ENCODE measurements at places on chromosomes 16 and 17. TPM values are rescaled to one million over a fixed set of nuclear protein-coding genes. Genes with fewer than 3 reads are reported as not detected.

- no peak for DNase-seq
- H3K4me1 ChIP-seq = peaks cover 5% of the 10 kb centered on the region
- no peak overlapping the region for H3K4me3 ChIP-seq
- H3K27ac ChIP-seq = no peak overlapping the region
- H3K27me3 ChIP-seq = no peaks in the 10 kb centered on the region
- H3K36me3 ChIP-seq = peaks cover 25% of the 10 kb centered on the region
Observed at GRCh38 chr16:2443555-2443954, 14.3 kb downstream of the CCNF start.

GRCh38 chr17:16513873-16514272 lies 21.9 kb upstream of the LRRC75A start:
- no peaks in the 10 kb centered on the region for H3K36me3 ChIP-seq
- DNase-seq = no peak
- H3K4me1 ChIP-seq = peaks cover 3% of the 10 kb centered on the region

Gene CA7
- not detected for total RNA-seq

Gene FOXJ1
- 0.63 TPM for total RNA-seq

Gene GSDMA
- not detected for total RNA-seq

DNA sequence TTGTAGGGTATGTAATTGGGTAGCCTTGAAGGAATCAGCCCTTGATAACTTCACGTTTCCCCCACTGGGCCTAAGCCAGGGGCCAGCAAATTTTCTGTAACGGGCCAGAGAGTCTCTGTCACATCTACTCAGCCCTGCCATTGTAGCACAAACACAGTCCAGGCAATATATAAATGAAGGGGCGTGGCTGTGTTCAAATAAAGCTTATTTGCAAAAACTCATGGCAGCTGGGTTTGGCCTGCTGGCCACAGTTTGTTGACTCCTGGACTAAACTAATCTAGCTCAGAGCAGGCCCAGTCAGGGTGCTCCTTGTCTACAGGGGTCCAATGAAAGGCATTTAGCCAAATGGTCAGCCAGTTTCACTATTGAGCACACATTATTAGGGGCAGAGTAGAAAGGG lies 141.6 kb downstream of the CCDC182 start:
- peak overlapping the region; percentile 47 for H3K27ac ChIP-seq
- no peak overlapping the region for H3K4me3 ChIP-seq
- peaks cover 92% of the 10 kb centered on the region for H3K4me1 ChIP-seq
- H3K27me3 ChIP-seq = no peaks in the 10 kb centered on the region

GRCh38 chr17:14245002-14245401 lies 8.3 kb upstream of the CDRT15 start:
- no peak overlapping the region for H3K4me3 ChIP-seq
- H3K27ac ChIP-seq = no peak overlapping the region
- no peaks in the 10 kb centered on the region for H3K36me3 ChIP-seq
- no peaks in the 10 kb centered on the region for H3K4me1 ChIP-seq
- H3K27me3 ChIP-seq = no peaks in the 10 kb centered on the region

- H3K4me3 ChIP-seq = no peak overlapping the region
- H3K27ac ChIP-seq = no peak overlapping the region
- H3K27me3 ChIP-seq = no peaks in the 10 kb centered on the region
- H3K36me3 ChIP-seq = no peaks in the 10 kb centered on the region
Observed at GRCh38 chr17:63505341-63505740, 17.8 kb upstream of the KCNH6 start.

- H3K27ac ChIP-seq = no peak overlapping the region
- H3K36me3 ChIP-seq = no peaks in the 10 kb centered on the region
- no peak for DNase-seq
- H3K4me1 ChIP-seq = no peaks in the 10 kb centered on the region
- H3K4me3 ChIP-seq = no peak overlapping the region
Observed at GRCh38 chr16:75048530-75048929, 49.7 kb downstream of the ZNRF1 start.

GRCh38 chr17:43021741-43022512 lies at the start of gene VAT1:
TSS of gene VAT1 (minus strand) at chr17:43022385. CDS start at chr17:43022322, 63 bp downstream.
- DNase-seq = peak; percentile 40
- H3K27ac ChIP-seq = no peak within 1 kb of the TSS
- no peaks in the 10 kb centered on the region for H3K36me3 ChIP-seq
- peak within 1 kb of the TSS; percentile 78 for H3K4me3 ChIP-seq
- H3K27me3 ChIP-seq = no peaks in the 10 kb centered on the region

DNA sequence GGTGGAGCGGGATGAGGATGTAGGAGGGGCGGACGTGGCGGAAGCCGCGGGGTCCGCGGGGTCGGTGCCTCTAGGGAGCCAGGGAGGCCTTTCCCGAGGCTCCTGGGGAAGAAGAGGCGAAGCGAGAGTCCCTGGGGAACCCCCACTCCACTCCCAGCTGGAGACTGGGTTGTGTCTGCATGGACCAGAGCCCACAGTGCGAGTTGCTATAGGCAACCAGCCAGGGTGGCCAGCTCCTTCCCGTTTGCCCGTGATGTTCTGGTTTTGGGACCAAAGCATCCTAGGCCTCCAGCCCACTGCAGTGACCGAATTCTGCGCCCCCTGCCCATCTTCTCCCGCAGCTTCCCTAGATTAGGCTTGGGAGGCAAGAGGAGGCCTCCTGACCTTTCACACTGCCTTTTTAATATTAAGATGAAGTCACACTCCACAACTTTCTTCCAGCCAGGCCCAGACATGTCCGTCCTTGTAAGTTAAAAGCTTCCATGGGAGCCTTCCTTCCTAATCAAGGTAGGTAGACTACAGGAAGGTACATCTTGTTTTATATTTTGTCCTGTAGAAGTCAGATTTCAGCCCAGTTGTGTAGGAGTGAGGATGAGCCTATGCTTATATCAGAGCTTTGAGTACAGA lies 469 bp downstream of the AMZ2 start:
- H3K27me3 ChIP-seq = no peaks in the 10 kb centered on the region
- peak overlapping the region; percentile 92 for H3K4me3 ChIP-seq
- peak; percentile 82 for DNase-seq
- H3K4me1 ChIP-seq = peaks cover 38% of the 10 kb centered on the region

Gene GP1BA
- total RNA-seq = not detected

DNA sequence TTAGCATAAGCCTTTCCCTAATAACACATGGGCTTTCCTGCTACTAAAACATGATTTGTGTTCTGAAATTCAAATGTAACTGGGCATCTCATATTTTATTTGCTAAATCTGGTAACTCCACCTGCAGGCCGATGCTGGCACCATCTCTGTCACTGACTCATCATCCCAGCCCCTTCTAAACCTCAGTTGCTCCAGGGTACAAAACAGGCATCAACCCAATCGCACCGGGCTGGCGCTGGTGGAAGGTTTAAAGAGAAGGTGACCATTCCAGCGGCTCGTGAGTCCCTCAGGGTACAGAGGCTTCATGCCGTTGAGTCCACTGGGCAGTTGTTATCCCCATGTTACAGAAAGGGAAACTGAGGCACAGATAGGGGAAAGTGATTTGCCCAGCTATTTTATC lies 27.1 kb downstream of the PPL start:
- H3K27ac ChIP-seq = no peak overlapping the region
- DNase-seq = no peak
- H3K27me3 ChIP-seq = no peaks in the 10 kb centered on the region
- no peaks in the 10 kb centered on the region for H3K36me3 ChIP-seq

GRCh38 chr16:25034911-25035310 lies 19.7 kb upstream of the ARHGAP17 start:
- no peaks in the 10 kb centered on the region for H3K27me3 ChIP-seq
- no peak for DNase-seq
- no peak overlapping the region for H3K4me3 ChIP-seq
- no peaks in the 10 kb centered on the region for H3K36me3 ChIP-seq
- no peak overlapping the region for H3K27ac ChIP-seq

GRCh38 chr17:48915459-48916282 lies 7.5 kb downstream of the UBE2Z start:
- H3K4me3 ChIP-seq = no peak overlapping the region
- peak overlapping the region; percentile 42 for H3K27ac ChIP-seq
- H3K4me1 ChIP-seq = peaks cover 29% of the 10 kb centered on the region
- H3K27me3 ChIP-seq = no peaks in the 10 kb centered on the region
- H3K36me3 ChIP-seq = peaks cover 81% of the 10 kb centered on the region

DNA sequence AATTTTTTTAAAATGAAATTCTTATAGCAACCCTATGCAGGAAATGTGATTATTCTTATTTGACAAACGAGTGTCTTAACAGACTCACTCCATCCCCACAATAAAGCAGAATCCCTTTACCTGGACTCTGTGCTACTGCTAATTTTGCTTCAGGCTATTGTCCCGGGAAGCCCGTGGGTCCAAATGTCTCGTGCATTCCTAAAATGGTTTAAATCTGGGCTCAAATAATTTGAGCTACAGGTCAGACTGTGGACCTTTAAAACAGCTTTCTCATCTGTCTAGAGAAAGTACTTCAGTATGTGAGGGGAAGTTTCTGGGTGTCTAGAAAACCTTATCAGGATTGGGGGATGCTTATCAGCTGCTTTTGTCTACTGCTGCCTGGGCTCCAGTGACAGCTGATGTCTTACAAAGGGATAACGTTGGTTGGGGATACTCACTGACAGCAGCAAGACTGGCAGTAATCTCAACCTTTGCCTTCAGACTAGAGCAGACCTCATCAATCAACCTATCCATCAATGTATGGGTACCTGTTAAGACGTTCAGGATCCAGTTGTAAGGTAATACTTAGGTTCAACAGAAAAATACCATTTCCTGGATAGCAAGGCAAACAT lies 197.9 kb upstream of the CDH11 start:
- no peak overlapping the region for H3K27ac ChIP-seq
- no peaks in the 10 kb centered on the region for H3K36me3 ChIP-seq
- H3K4me1 ChIP-seq = no peaks in the 10 kb centered on the region

DNA sequence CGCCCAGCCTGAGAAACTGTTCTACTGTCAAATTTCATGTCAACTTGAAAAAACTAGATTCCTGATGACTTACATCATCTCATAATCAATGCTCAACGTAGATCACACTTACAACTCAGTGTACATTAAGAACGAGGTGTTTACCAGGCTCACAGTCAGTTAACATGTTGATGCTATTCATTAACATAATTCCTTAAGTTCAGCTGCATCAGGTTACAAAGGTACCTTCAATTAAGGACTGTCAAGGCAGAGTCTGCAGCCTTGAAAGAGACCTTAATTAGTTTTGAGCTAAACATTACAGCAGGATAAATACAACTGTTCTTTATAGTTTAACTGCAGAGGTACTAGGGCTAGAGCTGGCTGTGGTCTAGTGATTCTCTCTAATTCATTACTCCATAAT lies 1.9 kb downstream of the GNA13 start:
- H3K4me1 ChIP-seq = peaks cover 42% of the 10 kb centered on the region
- peak overlapping the region; percentile 96 for H3K4me3 ChIP-seq
- H3K27me3 ChIP-seq = no peaks in the 10 kb centered on the region
- H3K27ac ChIP-seq = no peak overlapping the region
- no peak for DNase-seq
- peaks cover 41% of the 10 kb centered on the region for H3K36me3 ChIP-seq

- H3K4me3 ChIP-seq = no peak overlapping the region
- no peaks in the 10 kb centered on the region for H3K36me3 ChIP-seq
- no peaks in the 10 kb centered on the region for H3K27me3 ChIP-seq
- no peak overlapping the region for H3K27ac ChIP-seq
- no peak for DNase-seq
- H3K4me1 ChIP-seq = no peaks in the 10 kb centered on the region
Observed at GRCh38 chr16:64773184-64773583, 348.7 kb downstream of the CDH11 start.

DNA sequence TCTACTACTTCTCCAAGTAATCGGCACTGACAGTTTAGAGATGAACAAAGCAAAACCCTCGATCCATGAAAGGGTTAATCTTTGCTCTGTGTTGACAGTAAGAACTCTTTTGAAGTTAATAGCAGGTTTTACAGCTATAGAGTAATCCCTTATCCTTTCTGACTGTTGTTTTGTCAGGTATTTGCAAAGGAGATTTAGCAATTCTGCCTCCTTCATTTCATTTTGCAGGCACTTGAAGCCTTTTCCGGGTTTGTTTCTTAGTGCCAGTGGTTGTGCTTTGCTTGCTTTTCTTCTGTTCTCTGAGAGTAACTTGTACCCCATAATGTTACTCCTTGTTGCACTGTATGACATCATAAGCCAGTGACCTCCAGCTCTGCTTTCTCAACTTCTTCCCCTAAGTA lies 64.5 kb downstream of the TANGO6 start:
- no peak overlapping the region for H3K4me3 ChIP-seq
- H3K27me3 ChIP-seq = no peaks in the 10 kb centered on the region
- H3K27ac ChIP-seq = no peak overlapping the region
- H3K4me1 ChIP-seq = no peaks in the 10 kb centered on the region
- H3K36me3 ChIP-seq = peaks cover 33% of the 10 kb centered on the region
- DNase-seq = no peak
